ENCODE measurements at places on chromosomes 7 and 10.

DNA sequence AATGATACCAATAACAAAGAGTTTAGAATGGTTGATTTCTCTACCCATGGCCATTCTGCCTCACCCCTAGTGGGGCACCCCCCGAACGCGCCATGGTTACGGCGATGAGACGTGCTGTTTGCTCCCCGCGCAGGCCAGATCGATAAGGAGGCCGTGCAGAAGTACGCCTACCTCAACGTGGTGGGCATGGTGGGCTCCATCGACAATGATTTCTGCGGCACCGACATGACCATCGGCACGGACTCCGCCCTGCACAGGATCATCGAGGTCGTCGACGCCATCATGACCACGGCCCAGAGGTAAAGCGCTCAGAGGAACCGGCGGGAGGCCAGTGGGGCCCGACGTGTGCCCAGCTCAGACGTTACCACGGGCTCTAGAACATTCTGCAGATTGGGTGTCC is 36.3 kb downstream of the PFKP start:
- no peak for DNase-seq

- no peak for DNase-seq
Measured at GRCh38 chr7:30080818-30081217, 52.6 kb downstream of the PLEKHA8 start.

DNA sequence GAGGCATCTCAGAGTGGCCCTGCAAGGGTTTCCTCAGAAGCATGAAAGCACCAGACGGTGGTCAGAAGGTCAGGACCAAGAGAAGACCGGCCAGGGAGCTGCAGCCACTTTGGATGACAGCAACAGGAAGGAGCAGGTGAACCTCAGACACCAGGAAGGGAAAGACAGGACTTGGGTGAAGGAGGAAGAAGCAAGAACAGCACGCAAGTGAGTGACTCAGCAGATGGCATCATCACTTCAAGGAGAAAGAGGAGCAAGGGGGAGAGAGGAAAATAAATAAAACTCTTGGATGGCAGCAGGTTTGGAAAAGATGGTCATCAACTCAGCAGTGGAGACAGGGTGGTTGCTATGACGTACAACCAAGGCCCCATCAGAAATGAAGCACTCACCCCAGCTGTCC is 31.6 kb downstream of the NCAPG2 start:
- DNase-seq: no peak

DNA sequence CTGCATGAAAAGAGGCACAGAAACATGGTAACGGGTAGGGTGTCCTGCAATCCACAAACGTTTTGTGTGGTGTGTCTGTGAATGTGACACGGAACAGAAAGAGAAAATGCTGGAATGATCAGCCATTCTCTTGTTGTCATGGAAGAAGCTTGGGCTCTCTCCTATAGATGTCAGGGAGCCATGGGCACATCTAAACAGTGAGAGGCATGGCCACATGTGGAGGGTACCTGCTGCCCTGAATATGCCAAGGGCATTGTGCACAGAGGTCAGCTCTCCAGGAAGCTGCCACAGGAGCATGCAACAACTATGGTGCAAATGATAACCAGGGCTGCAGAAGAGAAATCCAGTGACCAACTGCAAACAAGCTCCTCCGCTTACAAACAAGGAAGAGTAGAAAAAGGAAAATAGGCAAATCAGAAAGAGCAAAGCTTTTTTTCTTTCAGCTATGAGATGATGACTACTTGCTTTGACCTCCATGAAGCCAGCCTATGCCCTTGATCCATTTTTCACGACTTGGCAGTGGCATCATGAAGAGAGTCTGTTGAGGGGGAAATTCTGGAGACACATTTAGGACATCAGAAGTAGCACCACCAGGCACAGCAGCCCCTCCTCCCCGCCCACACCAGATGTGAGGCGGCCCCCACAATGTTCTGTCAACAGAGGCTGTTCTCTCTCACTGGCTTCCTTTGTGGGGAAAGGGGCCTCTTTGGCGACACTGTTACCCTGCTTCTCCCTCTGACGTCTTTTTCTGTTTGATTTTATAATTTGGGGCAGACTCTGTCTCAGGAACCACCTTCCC is 4.8 kb upstream of the PDE1C start:
- DNase-seq: no peak

DNA sequence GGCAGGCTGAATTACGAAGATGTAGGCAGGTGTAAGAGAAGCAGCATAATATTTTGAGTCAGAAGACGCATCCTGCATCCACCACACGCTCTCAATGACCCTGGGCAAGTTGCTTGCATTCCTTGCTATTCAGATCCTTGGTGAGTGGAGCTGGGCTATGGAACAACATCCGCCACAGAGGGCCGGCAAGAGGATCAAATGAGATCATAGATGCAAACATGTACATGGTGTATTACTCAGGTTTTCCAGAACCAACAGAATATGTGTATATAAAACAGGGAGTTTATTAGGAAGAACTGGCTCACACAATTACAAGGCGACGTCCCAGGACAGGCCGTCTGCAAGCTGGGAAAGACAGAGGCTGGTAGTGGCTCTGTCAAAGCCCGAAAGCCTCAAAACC is 51.5 kb downstream of the ADAM12 start:
- no peak for DNase-seq

DNA sequence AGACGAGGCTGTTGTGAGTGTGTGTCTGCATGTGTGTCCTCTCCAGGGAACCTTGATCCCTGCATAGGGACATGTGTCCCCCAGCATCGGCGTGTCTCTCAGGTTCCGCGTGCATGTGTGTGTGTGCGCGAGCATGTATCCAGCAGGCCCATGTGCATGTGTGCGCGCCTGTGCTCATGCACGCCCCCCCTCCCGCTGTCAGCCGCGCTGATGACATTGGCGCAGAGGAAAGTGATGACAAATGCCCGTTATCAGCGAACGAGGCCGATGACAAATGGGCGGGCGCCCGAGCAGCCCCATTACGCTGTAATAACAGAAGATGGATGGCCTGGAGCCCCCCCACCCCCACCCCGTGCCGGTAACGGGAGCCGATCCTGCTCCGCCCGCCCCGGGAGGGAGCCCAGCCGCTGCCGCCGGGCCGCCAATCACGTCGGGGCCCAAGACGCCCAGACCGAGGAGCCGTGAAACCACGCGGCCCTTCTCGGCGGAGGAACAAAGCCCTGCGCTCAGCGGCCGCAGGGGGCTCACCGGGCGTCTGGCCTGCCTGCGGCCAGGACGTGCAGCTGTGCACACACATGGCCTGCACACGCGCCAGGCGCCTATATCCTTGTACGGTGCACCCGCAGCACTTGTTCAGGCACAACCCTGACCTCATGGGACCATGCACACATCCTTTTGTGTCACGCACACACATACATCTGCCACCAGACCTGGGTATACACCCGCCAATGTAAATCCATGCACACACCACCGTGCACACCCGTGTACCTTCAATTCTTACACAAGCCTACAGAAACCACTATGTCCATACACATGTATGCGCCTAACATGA is 21.5 kb downstream of the POLL start:
- DNase-seq: no peak

- no peak for DNase-seq
Measured at GRCh38 chr7:70212281-70212680, 614.0 kb downstream of the AUTS2 start.

DNA sequence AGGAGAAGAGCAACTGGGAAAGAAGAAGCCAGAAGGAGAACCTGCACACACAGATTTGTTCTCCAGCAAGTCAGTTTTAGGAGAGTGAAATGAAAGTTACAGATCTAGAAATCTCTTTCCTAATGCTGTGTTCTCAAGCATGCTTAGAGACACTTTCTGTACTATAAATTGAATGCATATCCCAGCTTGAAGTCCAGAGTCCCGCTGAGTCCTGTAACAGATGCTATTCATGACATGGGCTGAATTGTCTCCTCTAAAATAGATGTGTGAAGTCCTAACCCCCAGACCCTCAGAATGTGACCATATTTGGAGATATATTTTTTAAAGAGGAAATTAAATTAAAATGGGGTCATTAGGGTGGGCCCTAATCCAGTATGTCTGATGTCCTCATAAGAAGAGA is 46.9 kb upstream of the GJD4 start:
- DNase-seq: no peak

GRCh38 chr10:72334196-72334824 is 20.4 kb downstream of the DNAJB12 start:
- DNase-seq: no peak

- DNase-seq: no peak
Measured at GRCh38 chr10:122140941-122141623, 130.0 kb upstream of the BTBD16 start.

GRCh38 chr10:26467639-26468038 is 29.5 kb downstream of the APBB1IP start:
- no peak for DNase-seq

DNA sequence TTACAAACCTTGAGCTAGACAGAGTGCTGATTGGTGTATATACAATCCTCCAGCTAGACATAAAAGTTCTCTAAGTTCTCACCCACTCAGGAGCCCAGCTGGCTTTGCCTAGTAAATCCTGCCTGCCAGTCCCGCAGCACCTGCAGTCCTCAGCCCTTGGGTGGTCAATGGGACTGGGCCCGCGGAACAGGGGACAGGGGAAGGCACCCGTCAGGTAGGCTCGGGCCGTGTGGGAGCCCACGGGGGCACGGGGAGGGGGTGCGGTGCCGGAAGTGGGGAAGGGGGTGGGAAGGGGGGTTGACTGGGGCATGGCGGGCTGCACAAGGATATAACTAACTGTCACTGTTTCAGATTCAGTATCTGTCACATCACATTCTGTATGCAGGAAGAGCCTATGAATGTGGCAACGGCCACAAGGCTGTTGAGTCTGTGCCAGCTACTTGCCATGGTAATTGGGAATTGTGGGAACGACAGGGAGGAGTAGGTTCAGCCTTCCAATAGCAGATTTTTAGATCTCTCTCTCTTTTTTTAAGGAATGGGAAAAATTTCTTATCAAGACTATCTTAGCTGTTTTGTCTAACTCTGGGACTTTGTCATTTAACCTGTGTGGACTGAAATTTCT is 205.1 kb upstream of the PLPP4 start:
- DNase-seq: no peak

- DNase-seq: no peak
Measured at GRCh38 chr10:95691281-95691680, 2.4 kb downstream of the TCTN3 start.

DNA sequence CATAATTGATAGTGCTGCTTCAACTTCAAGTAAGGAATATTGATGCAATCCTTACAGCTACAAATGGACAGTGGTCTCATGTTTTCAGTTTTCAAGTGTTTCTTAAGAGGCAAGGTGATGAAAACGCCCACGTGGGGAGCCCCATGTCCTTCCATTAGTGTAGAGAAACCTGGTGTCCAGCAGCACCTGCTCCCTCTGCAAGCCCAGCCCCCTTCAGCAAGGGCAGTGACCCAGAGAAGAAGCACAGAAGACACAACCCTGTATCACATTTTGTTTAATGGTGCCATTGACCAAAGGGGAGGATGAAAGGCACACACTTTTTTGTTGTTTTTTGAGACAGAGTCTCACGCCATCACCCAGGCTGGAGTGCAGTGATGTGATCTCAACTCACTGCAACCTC is 143.7 kb downstream of the EGFR start:
- DNase-seq: no peak

GRCh38 chr7:21108182-21108581 is 319.7 kb upstream of the SP4 start:
- no peak for DNase-seq

Measured in esophagus squamous epithelium (tissue), 5 donors.